ENCODE measurements at places on chromosomes 16 and 17.
A peak's percentile ranks its signal among the peaks of the same experiment; 100 is the strongest.

GRCh38 chr17:28719021-28719433 is 758 bp upstream of the RPL23A start:
- DNase-seq, result no peak

GRCh38 chr17:68853439-68853838 is 101.8 kb downstream of the ABCA8 start:
- DNase-seq, result no peak

- no peak for DNase-seq
These were observed 9.0 kb downstream of the NME3 start for GRCh38 chr16:1762196-1762878.

GRCh38 chr17:59897090-59897489 is 4.2 kb downstream of the RPS6KB1 start:
- DNase-seq, result no peak

DNA sequence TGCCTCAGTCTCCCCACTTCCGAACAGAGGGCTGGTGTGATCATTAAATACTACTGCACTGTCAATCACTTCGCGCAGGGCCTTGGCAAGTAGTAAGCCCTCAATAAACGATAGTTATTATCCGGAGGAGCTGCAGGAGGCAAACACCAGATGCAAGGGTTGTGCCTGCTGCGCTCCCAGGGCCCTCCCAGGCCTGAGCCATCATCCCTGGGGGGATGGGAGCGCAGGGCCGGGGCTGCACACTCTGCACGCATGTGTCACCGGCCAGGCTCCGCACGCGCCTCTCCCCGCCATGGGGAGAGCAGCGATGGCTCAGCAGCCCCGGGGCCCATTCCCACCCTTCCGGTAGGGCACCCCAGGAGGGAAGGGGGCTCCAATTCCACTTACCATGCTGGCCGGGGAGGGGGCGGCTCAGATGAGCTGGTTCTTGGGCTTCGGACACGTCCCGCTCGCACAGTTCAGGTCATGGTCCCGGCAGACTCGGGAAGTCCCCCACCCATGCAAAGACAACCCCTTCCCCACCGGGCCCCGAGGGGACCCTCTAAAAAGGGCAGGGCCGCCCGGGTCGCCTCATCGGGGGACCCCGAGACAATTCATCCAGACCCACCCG is 681 bp downstream of the XPO6 start:
- peak; percentile 79 for DNase-seq

- no peak for DNase-seq
These were observed 148.2 kb upstream of the HS3ST2 start for GRCh38 chr16:22665803-22666202.

GRCh38 chr16:56242740-56243139 is 51.5 kb downstream of the GNAO1 start:
- no peak for DNase-seq

DNA sequence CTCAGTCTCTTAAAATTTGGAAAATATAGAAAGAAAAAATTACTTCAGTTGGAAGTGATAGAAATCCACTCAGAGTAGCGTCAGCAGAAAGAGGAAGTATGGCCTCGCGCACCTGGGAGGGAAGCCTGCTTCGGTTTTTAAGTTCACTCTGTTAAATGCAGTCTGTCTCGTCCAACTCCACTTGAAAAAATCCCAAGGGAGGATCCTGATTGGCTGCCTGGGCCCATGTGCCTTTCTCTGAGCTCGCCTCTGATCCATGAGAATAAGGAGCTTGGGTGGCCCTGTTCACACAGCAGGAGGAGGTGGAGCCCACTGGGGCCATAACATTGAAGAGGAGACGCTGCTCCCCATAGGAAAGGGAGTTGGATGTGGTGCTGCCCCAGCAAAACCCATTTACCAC is 40.7 kb downstream of the DNAJA2 start:
- DNase-seq, result peak; percentile 57

DNA sequence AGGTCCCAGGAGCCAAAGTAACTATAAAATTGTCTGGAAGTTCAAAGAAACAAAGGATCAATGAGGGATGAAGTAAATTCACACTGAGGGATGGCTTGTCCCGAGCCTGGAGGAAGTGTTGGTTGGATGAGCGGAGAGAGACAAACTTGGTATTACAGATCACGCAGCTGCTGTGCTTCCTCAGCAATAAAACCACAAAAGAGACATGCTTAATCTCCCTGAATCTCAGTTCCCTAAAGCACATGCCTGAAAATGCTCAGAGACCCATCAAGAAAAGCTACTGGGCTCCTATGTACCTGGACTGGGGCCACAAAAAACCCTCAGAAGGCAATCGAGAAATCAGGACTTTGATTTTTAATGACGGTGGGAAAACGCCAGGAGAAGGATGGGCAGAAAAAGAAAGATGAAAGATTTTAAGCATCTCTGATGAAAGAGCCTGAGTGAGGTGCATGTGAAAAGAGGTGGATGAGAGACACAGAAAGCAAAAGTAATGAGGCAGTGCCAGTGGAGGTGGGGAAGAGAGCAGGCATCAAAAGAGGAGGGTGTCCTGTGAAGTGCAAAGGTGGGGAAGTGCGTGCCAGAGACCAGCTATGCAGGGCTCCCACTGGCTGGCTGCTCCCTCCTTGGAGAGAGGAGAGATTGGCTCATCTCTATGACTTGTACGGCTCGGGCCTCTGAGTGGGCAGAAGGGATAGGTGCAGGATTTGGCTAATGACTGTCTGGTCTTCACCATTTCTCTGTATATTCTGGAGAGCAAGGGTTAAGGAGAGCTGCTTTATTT is 143.7 kb downstream of the ABCC12 start:
- no peak for DNase-seq

DNA sequence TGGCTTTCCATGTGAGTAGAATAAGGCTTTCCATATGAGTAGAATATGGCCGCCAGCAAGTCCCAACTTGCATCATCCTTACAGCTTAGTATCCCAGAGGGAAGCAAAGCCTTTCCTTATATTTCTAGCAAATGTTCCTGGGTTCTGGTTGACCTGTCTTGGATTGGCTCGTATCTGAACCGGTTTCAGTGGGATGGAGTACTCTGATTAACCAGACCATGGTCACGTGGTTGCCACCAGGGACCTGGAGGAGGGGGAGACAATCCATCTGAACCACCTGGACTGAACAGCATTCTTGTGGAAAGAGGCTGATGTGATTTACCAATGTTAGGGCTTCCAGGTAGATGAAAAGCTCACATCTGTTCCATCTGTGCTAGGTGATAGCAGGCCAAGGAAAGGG is 89.0 kb downstream of the SHISA6 start:
- DNase-seq, result no peak

GRCh38 chr17:68973098-68973846 is 18.1 kb upstream of the ABCA8 start:
- peak; percentile 29 for DNase-seq

- no peak for DNase-seq
These were observed 11.9 kb downstream of the EXOC7 start for GRCh38 chr17:76091526-76092286.

DNA sequence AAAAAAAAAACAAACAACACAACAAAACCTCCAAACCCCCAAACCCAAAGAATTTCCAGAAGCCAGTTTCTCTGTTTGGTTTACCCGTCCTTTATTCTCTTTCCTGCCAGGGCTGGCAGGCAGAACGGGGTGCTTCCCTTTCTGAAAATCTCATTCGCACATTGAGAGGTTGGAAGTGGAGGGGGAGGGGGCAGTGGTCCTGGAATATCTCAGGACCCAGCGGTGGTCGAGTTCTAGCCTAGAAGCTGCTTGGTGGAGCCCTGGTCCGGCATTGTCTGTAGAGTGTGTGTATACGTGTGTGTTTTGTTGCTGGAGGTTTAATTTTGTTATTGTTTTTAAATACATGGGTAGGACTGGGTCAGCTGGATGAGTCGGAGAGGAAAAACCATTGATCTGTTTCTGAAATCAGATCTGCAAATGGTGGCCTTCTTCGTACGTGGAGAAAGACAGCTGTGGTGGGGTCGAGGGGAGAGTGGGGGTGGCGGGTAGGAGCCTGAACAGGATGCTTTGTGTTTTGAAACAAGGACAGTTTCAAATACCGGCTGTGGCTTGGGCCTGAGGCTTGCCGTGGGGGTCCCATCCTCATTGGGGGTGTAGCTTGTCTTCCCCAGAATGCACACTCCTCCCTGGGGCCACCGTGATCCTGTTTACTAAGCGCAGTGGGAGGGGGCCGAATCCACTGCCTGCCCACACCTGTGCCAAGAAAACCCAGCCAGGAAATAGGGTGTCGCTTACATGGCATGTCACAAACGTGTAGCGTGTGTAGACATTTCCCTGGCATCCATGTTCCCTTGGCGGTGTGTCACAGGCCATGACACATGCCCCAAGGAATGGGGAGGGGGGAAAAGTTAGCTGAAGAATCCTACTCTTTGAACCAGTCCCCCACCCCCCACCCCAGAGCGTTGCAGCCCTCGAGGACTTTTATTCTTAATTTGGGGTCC is 1.6 kb downstream of the CMIP start:
- DNase-seq, result peak; percentile 51

- DNase-seq, result peak; percentile 61
These were observed 8.1 kb downstream of the MEIOB start for GRCh38 chr16:1863681-1864460.

DNA sequence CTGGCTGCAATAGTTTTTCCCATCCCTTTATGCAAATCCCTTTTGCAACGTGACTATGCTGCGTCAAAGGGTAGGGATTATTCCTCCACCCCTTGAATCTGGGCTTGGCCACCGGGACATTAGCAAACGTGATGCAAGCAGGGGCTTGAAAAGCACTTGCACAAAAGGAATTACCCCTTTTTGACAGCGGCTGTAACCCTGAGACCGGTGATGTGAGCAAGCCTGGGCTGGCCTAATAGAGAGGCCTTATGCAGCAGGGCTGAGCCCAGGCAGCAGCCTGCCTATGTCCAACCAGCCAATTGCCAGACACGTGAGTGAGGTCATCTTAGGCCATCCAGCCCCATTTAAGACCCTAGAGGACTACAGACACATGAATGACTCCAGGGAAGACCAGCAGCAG is 30.4 kb upstream of the PAFAH1B1 start:
- no peak for DNase-seq

DNA sequence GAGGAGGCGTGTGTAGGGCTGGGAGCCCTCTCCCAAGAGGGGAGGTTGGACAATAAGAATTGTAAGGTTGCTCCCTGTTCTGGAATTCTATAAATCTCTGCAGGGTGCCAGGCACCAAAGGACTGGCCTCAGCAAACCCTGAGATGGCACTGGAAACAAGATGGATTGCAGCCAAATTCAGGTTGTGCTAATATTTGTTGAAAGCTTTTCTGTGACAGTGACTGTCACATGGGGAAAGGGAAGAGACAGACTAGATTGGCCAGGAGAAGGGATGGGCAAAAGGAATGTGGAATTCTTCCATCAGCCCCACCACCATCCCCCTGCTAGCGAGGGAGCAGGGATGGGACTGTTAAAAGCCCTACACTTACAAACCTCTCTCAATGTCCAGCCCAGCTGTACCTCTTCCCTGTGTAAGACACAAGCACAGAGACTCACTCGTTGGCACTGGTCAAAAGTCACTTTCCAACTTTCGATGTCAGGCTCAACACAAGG is 62.4 kb downstream of the SOX9 start:
- no peak for DNase-seq
